Renal cortical epithelial cell (primary cell): ENCODE measurements at places on chromosomes 16 and 17.
A peak's percentile ranks its signal among the peaks of the same experiment; 100 is the strongest.

DNA sequence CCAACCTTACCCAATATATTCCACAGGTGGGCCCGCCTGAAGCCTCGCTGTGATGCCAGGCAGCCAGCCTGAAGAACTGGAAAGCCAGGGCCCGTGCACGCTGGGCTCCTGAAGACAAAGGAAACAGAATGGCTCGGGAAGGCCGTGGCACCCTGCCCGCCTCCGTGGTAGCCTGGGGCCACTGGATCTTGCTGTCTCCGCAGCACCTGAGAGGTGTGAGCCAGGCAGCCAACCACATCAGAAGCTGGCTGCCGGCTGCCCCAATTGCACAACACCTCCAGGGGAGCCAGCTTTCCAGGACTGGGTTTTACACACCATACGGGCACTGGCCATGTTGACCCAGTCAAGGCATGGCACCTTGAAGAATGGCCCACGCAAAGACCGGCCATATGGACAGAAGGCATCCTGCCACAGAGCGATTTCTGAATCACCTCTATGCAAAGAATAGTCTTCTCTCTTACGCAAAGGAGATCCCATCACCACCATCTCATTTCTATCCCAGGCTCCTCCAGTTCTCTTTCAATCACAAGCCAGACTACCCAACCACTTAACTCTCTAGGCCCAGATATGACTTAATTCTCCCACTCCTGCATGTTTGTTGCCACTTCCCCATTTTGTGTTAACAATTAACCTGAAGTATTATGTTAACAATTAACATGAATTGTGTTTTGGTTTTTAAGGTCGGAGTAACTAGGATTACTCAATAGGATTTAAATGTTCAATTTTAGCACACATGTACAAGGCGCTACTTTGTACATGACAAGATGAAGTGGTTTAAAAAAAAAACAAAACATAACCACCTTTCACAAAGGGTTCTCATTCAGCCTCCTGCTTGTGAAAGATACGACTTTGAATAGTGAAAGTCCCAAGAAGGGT, 32.1 kb downstream of the ZFHX3 start:
- DNase-seq, result peak; percentile 99

DNA sequence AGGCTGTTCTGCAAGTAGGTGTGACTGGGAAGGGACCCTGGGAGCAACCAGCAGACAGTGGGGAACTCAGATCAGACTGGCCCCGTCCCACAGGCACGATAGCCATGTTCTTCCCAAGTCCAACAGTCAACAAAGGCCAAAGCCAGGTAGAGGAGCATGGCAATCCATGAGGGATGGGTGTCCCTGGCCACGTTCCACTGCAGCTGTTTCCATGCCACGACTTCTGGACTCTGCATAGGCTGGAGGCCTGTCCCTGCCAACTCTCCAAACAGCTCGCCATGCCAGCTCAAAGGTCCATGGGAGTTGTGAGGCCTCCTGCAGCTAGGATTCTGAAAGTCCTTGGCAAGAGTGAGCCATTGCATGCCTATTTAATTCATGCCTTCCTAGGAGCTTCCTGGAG, 459.8 kb downstream of the CDH8 start:
- DNase-seq, result no peak

DNA sequence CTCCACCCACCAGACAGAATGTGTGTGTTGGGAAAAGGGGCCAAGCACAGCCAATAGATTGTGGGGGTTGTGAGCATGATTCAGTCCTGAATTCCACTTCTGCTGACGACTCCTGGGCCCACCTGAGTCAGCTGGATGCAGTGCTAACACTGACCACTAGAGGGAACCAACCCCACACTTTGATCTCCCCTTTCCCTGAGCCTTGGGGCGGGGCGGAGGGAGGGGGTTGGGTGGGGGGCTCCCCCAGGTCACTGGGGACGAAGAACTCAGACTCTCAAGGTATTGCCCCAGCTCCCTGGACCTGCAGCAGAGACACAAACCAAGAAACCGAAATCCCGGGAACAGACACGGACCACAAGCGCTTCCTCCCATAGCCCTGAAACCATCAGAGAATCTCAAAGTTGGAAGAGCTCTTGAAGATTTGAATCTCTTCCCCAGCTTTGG, 621 bp upstream of the CSHL1 start:
- no peak for DNase-seq

- peak; percentile 87 for DNase-seq
These were observed 179.7 kb downstream of the RAB11FIP4 start for GRCh38 chr17:31570951-31571892.

DNA sequence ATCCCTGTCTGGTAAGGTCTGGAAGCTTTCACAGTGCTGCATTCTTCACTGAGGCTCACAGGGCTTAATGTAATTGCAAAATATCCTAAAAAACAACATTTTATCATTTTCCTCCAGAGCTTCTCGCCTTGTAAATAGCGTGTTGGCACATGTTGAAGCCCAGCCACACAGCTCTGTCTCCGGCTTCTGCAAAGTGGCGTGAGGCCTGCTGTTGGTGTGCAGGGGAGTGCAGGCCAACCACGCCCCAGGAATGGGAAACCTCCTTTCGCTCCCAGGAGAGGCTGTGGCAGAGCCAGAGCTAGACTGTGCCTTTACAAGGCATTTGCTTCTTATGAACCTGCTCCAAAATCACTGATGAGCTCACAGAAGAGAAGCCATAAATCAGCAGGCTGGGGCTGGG, 248.2 kb upstream of the MAF start:
- DNase-seq, result no peak

DNA sequence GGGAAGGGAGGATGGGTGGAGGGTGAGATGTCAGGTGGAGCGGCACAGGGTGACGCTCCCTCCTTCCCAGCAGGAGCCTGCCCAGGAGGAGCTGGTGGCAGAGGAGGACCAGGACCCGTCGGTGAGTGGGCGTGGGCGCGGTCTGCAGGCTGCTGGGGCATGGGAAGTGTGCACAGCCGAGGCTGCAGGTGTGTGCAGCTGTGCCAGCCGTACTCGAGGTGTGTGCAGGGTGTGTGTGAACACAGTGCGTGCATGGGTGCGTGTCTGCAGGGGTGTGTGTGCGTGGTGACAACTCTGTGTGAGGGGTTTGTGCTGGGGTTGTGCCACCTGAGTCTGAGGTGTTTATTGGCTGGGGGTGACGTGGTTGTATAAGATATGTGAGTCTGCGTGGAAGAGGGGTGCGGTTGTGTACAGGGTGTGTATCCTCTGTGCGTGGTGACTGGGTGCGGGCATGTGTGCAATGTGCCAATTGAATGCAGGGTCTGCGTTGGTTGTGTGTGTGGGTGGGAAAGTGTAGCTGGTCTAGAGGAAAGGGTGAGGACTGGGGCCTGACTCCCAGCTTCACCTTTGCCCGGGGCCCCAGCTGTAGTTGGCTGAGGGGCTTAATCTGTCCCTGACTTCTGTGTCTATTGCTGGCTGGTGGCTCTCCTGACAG, 670 bp downstream of the TNFSF12 start:
- DNase-seq, result no peak
